ENCODE measurements at places on chromosomes 5 and 9.

- H3K4me3 ChIP-seq: no peak overlapping the region
- H3K4me1 ChIP-seq: peaks cover 5% of the 10 kb centered on the region
- no peaks in the 10 kb centered on the region for H3K36me3 ChIP-seq
- H3K27me3 ChIP-seq: no peaks in the 10 kb centered on the region
- no peak for DNase-seq
Measured at GRCh38 chr9:13444245-13445102, 165.0 kb upstream of the MPDZ start.

DNA sequence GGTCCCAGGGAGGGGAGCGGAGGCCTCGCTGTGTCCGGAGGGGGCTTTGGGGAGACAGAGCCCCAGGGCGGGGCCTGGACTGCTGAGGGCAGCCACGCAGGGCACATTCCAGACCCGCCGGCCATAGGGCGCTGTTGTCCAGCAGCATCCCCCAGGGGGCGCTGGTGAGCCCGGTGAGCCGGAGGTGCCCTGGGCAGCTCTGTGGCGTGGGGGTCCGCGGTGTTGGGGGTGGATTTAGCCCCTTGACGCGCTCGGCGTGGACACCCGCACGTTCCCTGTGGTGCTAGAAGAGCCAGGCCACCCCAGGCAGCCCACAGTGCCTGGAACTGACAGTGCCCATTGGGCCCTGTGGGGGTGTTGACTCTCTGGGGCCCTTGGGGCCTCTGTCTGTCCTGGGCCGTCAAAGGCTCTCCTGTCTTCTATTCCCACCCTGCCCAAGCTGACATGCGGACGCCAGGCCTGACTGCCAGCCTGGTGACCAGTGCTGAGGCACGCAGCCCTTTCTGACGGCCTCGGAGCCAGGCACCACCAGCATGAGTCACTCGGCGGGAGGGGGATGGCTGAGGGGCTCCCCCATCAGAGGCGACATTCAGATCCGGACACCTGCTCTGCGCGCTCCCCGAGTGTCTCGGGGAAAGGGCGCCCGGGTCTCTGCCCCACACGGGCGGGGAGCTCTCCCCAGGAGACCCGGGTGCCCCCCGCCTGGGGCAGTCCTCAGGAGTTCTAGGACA lies 23.9 kb downstream of the TPPP start:
- H3K4me1 ChIP-seq: peaks cover 34% of the 10 kb centered on the region
- no peak overlapping the region for H3K27ac ChIP-seq
- H3K27me3 ChIP-seq: no peaks in the 10 kb centered on the region
- no peak for DNase-seq
- peaks cover 5% of the 10 kb centered on the region for H3K36me3 ChIP-seq

DNA sequence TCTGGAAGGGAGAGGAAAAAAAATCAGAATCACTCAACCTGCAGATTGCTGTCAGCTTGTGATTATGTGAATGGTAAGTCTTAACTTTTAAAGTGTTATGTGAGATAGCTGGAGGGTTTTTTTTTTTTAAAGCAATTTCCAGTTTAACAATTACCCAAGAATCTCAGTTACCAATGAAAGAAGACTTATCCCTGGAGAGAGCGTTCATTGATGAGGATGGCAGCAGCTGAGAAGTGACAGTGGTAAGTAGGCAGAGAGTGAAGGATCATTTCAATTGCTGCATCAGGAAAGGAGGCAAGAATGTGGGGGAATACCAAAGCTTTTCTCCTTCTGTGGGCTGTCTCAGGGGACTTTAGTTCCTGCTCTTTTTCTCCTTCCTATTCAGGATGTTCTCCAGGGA lies 370.2 kb upstream of the C9orf72 start:
- no peaks in the 10 kb centered on the region for H3K36me3 ChIP-seq
- no peak overlapping the region for H3K4me3 ChIP-seq
- H3K27ac ChIP-seq: no peak overlapping the region
- no peak for DNase-seq

DNA sequence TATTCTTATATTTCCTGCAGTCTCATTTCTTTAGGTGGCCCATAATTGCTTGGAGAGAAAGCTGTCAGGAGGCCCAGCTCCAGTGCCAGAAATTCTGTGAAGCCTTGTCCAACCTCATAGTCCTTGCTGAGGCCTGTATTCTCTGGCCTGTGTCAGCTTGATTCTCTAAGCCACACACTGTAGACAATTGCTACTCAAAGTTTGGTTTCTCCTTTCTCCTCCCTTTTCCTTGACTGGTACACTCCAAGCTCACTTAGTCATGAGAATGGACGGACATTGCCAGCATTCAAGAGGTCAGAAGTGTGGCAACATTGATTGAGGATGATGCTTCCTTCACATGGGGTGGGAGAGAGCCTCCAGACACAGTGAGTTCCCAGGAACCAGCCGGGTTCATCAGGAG lies 71.3 kb upstream of the CXCL14 start:
- H3K27me3 ChIP-seq: no peaks in the 10 kb centered on the region
- no peak overlapping the region for H3K27ac ChIP-seq
- H3K4me1 ChIP-seq: peaks cover 38% of the 10 kb centered on the region

DNA sequence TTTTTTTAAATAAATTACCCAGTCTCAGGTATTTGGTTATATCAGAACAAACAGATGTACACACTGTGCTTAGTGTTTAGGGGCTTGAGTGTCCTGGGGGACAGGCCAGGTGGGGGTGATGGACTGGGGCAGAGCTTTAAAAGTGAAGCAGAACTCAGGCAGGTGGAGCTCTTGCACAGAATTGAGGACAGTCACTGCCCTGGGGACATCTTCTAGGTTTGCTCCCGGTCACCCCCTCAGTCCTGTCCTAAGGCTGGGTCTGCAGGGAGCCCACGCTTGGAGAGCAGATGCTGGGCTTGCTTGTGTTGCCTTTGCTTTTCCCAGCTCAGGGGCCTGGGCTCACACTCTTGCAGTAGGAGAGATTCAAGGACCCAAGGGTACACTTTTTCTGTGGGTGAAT lies 10.8 kb downstream of the GADD45G start:
- H3K27ac ChIP-seq: no peak overlapping the region
- H3K36me3 ChIP-seq: no peaks in the 10 kb centered on the region
- no peaks in the 10 kb centered on the region for H3K27me3 ChIP-seq
- no peak for DNase-seq
- no peaks in the 10 kb centered on the region for H3K4me1 ChIP-seq

GRCh38 chr9:105127863-105128220 lies 116.6 kb upstream of the SLC44A1 start:
- DNase-seq: no peak
- H3K4me3 ChIP-seq: no peak overlapping the region

DNA sequence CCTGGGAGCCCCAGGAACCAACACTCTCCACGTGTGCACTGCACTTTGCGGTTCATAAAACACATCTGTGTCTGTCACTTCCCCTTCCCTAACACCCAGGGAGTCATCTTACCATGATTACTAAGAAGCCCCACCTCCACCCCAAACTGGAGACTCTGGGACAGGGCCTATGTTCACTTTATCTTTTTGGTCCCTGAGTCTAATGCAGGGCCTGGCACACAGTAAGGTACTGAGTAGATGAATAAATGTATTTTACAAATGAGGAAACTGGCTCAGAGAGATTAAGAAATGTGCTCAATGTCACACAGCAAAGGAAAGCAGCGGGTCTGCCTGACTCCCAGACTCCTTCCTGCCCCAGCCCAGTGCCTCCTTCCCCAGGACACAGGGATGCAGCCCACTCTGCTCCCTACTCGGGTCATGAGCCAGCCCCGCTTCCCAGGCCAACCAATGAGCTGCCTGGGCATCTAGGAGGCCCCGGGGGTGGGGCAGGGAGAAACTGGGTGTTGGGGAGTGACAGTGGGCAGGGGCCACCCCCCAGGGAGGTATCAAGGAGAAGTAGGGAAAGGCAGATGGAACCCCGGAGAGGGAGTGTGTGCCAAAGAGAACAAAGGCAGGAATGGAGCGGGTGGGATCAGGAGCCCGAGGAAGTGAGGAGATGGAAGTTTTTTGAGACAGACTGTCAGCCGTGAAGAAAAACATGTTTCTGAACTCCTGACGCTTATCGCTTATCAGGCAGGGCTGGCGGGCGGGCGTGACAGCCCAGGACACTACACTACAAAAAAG lies 30.5 kb downstream of the SHB start:
- peaks cover 79% of the 10 kb centered on the region for H3K4me1 ChIP-seq
- no peak overlapping the region for H3K4me3 ChIP-seq
- no peaks in the 10 kb centered on the region for H3K36me3 ChIP-seq
- no peak overlapping the region for H3K27ac ChIP-seq

DNA sequence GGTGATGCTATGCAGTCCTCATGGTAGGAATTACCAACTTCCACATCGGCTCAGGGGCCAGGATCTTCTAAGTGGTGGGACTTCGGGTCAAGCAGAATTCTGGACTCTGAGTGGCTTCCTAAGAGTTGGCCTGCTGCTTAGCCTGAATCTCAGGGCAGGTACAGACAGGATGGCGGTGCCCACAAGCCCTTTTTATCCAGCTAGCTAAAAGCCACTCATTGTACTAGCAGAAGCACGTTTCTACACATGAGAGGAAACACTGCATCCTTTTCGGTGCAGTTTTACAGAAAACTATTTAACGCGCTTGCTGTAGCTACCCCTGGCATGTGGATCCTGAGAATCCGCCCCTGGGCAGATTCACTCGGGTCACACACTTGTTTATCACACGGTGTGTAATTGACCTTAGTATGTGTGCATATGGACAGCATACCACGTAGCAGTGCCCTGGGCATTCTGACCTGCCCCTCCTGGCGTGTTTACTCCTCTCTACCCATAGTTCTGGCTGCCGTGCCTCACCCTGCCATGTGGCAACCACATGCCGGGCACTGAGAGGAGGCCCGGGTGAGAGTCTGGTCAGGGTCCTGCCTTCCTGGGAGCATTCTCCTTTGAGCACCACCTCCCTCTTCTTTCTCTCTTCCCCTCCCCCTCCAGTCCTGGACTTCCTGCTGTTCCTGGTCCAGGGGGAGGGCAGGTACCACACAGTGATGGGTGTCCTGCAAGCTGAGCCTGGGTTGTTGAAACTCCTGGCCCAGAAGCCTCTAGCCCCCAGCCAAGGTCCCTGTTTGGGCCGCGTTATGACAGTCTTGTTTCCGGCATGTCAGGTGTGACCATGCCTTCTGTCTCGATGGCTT lies 65.9 kb downstream of the DAB2IP start:
- no peaks in the 10 kb centered on the region for H3K36me3 ChIP-seq
- H3K27me3 ChIP-seq: no peaks in the 10 kb centered on the region
- H3K4me3 ChIP-seq: no peak overlapping the region
- no peak for DNase-seq

GRCh38 chr9:88750832-88751360 lies 215.9 kb downstream of the NXNL2 start:
- no peaks in the 10 kb centered on the region for H3K27me3 ChIP-seq
- H3K4me1 ChIP-seq: peaks cover 29% of the 10 kb centered on the region
- H3K27ac ChIP-seq: no peak overlapping the region
- no peak overlapping the region for H3K4me3 ChIP-seq
- no peaks in the 10 kb centered on the region for H3K36me3 ChIP-seq

DNA sequence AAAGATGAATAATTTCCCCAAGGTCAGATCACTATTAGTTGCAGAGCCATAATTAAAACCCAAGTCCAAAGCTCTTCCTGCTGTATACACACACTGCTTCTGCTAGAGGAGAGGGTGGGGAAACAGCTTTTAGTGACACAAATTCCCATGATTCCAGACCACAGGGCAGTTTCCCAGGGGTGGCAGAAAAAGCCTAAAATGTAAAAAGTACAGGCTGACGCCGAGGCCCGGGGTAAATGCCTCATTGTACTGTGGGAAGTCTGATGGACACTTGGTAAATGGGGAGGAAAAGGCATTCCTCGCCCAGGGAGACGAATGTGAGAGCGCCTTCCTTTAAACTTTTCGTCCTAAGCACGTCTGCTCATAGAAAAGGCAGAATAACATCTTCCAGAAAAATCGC lies 65.7 kb downstream of the DENND1A start:
- no peaks in the 10 kb centered on the region for H3K36me3 ChIP-seq
- peaks cover 25% of the 10 kb centered on the region for H3K4me1 ChIP-seq
- H3K27me3 ChIP-seq: no peaks in the 10 kb centered on the region
- H3K27ac ChIP-seq: no peak overlapping the region
- H3K4me3 ChIP-seq: no peak overlapping the region
- no peak for DNase-seq

DNA sequence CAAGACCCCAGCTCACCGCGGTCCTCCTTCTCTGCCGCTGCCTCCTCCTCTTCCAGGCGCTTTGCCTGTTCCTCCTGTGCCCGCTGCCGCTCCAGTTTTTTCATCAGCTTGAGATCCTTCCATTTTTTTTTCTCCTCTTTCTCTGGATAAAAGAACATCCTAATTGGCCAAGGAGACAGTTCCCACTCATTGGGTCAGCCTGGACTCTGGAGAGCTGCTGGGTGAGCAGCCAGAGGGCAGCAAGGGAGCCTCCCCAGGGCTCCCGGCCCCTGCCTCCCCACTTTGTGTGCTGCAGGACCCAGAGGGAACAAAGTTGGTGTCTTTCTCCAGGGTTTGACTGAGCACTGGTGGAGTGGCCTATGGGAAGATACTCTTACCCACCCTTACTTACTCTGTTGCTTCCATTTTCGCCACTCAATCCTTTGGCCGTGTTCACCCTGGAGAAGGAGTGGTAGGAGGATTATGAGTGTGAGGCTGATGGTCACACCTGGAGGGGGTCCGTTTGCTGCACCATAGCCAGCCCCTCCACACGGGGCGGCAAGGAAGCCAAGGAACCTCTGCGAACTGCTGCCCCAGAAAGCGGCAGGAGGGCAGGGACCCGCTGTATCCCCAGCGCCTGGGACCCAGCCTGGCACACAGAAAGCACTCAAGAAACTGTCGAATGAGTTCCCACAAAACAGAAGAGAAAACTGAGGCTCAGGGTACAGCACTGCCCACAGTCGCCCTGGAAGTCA lies 708 bp downstream of the SPOUT1 start:
- no peaks in the 10 kb centered on the region for H3K27me3 ChIP-seq
- peak overlapping the region; percentile 45 for H3K27ac ChIP-seq
- H3K4me3 ChIP-seq: peak overlapping the region; percentile 76
- H3K4me1 ChIP-seq: peaks cover 19% of the 10 kb centered on the region
- no peaks in the 10 kb centered on the region for H3K36me3 ChIP-seq

Data from vagina (tissue), 2 donors.